ENCODE measurements at places on chromosomes 6 and 20.
A peak's percentile ranks its signal among the peaks of the same experiment; 100 is the strongest.

GRCh38 chr6:72080260-72080941 is 194.1 kb downstream of the RIMS1 start:
- no peak for DNase-seq

GRCh38 chr6:53230775-53231467 is 82.3 kb upstream of the GCM1 start:
- no peak for DNase-seq

DNA sequence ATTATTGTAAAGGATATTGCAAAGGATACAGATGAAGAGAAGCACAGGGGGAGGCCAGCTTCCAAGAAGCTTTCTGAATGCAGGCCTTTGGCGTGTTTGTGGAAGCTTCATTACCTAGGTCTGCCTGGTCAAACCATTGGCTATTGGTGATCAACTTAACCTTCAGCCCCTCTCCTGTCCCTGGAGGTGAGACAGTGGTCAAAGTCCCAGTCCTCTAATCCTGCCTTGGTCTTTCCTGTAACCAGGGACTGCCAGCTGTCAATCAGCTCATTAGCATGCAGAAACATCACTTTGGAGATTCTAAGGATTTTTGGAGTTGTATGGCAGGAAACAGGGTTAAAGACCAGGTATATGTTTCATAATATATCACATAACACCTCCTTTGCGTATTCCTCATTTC is 13.0 kb downstream of the RIN2 start:
- no peak for DNase-seq

- DNase-seq, result no peak
Measured at GRCh38 chr6:110327391-110327790, 30.8 kb downstream of the METTL24 start.

DNA sequence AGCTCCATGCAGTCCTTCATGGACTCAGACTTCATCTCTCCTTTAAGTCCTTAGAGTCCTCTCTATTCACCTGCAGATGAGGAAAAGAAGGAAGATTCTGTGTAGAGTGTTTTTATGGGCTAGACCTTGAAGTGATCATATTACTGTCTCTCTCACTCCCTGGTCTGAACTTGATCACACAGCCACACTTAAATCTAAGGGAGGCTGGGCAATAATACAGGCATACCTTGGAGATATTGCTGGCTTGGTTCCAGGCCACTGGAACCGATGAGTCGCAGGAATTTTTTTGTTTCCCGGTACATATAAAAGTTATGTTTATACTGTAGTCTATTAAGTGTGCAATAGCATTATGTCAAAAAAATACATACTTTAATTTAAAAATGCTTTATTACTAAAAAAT is 59.2 kb upstream of the FOXO3 start:
- DNase-seq, result no peak

DNA sequence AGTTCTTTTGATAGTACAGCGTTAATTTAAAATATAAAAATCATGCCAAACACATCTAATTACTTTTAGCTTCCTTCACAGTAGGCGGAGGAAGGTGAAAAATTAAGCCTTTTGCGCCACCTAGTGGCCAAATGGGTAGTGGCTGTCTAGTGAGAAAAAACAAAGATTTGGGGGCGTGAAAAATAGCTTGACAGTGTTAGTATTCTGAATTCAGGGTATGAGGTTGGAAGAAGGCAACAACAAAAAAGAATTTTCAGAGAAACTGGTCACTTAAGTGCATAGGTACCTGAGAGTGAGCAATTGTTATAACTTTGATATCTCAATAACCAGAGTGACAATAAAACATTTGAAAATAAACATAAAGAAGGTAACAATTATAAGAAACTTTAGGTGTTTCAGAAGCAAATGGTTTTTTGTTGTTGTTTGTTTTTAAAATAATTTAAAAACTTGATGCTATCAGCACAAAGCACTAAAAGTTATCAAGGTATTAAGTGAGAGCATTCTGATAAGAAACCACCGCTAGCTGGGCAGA is 14.3 kb downstream of the PSMB9 start:
- DNase-seq, result peak; percentile 81

GRCh38 chr6:14639983-14640599 is 522.5 kb downstream of the CD83 start:
- no peak for DNase-seq

- no peak for DNase-seq
Measured at GRCh38 chr6:18829272-18829870, 442.2 kb downstream of the RNF144B start.

GRCh38 chr6:70398783-70399728 is 14.3 kb upstream of the FAM135A start:
- no peak for DNase-seq

DNA sequence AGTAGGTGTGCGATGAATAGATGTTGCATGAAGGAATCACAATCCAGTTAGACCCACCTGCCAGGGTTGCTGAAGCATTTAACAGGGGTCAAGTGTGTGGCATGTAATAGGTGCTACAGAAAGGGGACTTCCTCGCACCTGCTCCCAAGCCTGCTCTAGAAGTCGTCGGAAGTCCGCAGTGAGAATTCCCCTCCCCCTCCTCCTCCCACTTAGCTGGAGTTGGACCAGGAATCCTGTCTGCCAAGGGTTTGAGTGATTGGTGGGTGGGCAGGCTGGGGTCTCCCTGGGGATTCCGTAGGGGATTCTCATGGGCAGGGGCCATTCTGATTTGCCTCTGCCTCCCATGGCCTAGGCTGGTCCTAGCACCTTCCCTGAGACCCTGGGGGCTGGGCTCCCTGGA is 10.3 kb downstream of the SCRT2 start:
- no peak for DNase-seq

- DNase-seq, result peak; percentile 66
Measured at GRCh38 chr6:169589293-169589692, 112.5 kb downstream of the WDR27 start.
